ENCODE measurements at places on chromosomes 13 and 19.

DNA sequence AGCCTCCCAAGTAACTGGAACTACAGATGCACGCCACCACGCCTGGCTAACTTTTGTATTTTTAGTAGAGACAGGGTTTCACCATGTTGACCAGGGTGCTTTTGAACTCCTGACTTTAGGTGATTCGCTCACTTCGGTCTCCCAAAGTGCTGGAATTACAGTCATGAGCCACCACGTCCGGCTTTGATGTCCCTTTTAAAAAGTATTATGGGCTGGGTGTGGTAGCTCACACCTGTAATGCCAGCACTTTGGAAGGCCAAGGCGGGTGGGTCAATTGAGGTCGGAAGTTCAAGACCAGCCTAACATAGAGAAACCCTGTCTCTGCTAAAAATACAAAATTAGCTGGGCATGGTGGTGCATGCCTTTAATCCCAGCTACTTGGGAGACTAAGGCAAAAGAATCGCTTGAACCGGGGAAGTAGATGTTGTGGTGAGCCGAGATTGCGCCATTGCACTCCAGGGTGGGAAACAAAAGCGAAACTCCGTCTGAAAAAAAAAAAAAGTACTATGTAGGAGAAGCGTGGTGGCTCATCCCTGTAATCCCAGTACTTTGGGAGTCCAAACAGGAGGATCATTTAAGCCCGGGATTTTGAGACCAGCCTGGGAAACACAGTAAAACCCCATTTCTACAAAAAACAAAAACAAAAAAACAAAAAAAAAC is 22.8 kb upstream of the ERVV-1 start:
- DNase-seq: no peak

DNA sequence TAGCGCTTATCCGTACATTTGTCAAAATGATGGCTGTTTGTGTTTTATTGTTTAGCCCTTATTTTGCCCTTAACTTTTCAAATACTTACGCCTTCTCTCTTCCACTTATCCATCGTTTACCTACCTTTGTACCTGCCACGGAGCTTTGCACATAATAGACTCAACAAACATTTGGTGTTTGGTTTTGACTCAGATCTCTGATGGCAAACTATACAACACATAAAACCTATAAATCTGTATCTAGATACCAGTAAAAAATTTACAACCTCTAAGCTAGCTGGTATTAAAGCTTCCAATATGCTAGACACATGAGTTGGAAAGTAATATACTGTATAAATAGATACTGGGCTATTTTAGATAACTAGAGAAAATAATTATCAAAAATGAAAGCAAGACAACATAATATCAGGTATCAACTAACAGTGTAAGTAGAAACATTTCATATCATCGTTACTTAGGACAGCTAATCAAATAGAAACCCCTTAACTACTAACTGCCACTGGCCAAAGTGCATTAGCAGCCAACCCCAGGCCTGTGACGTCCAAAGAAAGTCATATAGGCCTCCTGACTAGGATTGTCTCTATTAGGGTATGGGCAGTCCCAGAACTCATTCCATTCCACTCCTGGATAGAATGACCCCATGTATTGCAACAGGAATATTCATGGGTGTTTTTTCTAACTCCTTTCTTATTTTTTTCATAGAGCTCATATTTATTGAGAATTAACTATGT is 53.8 kb downstream of the KCTD12 start:
- DNase-seq: no peak

GRCh38 chr19:1364070-1364704 is 19.5 kb upstream of the NDUFS7 start:
- no peak for DNase-seq

DNA sequence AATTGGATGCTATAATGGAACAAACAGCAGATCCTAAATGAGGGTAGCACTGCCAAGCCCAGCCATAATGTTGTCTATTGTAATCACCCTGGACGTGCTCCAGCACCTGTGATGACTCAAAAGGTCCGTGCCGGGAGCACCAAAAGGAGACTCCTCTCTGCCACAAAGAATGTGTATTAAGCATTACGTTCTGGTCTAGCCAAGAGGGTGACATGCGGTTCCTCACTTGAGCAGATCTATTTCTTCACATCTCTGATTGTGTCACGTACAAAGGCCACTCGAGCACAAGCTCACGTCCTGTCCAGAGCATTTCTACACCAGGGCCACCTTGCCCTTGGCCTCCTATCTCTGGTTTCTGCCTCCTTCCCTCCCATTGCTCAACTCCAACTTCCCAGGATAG is 219.9 kb upstream of the IRS2 start:
- DNase-seq: no peak

DNA sequence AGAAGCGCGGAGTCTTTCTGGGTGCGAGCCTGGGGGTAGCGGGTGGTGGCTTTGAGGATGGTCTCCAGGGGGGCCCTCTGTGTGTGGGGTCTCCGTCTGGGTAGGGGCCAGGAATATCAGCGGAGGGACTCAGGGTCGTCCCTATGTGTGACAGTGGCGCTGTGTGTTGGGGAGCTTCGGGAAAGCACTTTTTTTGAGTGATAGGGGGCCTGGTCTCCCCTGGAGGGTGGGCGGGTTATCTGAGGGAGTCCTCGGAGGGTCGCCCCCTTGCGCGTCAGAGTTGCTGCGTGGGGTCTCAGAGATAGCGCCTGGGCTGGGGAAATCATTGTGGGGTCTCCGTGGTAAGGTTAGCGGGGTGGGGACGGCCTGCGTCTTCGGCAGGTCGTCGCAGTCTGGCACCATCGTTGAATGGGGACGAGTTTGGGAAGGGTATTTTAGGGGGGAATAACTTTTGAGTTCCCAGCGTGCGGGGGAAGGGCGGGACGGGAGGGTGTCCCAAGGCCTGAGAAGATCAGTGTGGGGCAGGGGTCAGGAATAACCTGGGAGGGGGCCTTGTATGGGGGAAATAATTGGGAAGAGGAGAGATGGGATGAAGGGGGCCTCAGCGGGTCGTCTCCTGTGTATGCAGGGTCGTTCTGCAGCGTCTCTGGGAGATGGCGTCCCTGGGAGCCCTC is 857 bp downstream of the IER2 start:
- no peak for DNase-seq

DNA sequence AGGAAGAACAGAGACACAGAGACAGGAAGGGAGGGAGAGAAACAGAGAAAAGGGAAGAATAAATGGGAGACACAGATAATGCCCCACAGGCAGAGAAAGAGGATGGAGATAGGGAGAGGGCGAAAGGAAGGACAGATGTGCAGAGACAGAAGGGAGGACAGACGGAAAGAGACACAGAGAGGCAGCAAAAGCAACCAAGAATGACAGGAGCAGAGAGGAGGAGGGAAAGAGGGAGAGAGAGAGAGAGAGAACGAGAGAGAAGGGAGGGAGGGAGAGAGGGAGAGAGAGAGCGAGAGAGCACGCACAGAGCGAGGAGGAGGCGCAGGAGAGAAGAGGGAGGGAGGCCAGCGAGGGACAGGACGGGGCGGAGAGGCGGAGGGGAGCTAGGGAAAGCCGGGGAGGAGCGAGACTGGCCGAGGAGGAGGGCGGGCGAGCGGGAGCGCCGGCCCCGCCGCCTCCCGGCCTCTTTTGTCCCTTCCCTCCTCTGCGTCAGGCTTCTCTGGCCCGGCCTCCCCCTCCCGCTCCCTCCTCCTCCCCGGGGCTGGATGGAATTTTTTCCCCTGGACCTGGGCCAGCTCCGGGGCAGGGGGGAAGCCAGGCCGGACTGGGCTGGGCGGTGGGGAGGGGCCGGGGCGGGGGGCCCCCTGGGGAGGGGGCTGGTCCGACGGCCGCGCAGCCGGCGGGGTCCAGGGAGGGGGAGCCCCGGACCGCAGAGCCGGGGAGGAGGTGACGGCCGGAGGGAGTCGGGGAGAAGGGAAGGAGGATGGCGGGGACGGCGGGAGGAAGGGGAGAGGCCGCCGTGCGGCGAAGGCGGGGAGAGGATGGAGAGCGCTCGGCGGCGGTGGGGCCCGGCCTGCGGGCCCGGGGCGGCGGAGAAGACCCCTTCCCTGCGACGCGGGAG is 4.2 kb upstream of the SPACA6 start:
- no peak for DNase-seq

GRCh38 chr19:583198-583967 is 6.3 kb upstream of the HCN2 start:
- DNase-seq: no peak

- DNase-seq: no peak
Observed at GRCh38 chr19:17687857-17688784, at the start of gene UNC13A. UNC13A (minus strand) TSS chr19:17688354; CDS start chr19:17688199, 155 bp downstream.

DNA sequence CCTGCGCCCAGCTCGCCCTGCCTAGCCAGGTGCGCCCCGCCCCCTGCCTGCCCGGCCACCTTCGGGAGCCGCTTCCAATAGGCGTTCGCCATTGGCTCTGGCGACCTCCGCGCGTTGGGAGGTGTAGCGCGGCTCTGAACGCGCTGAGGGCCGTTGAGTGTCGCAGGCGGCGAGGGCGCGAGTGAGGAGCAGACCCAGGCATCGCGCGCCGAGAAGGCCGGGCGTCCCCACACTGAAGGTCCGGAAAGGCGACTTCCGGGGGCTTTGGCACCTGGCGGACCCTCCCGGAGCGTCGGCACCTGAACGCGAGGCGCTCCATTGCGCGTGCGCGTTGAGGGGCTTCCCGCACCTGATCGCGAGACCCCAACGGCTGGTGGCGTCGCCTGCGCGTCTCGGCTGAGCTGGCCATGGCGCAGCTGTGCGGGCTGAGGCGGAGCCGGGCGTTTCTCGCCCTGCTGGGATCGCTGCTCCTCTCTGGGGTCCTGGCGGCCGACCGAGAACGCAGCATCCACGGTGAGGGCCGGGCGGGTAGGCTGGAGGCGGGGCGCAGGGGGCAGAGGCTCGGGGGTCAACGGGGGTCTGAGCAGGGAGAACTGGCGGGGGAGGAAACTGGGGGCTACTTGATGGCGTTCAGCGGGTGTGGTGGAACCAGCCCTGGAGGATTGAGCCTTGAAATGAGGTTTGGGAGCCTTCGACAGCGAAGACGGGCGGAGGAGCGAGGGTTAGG is at the start of gene SPINT2:
Gene SPINT2 (plus strand): TSS at position 88 of the 727 bp plus-strand sequence. CDS start 320 bp downstream, at position 408.
- no peak for DNase-seq

DNA sequence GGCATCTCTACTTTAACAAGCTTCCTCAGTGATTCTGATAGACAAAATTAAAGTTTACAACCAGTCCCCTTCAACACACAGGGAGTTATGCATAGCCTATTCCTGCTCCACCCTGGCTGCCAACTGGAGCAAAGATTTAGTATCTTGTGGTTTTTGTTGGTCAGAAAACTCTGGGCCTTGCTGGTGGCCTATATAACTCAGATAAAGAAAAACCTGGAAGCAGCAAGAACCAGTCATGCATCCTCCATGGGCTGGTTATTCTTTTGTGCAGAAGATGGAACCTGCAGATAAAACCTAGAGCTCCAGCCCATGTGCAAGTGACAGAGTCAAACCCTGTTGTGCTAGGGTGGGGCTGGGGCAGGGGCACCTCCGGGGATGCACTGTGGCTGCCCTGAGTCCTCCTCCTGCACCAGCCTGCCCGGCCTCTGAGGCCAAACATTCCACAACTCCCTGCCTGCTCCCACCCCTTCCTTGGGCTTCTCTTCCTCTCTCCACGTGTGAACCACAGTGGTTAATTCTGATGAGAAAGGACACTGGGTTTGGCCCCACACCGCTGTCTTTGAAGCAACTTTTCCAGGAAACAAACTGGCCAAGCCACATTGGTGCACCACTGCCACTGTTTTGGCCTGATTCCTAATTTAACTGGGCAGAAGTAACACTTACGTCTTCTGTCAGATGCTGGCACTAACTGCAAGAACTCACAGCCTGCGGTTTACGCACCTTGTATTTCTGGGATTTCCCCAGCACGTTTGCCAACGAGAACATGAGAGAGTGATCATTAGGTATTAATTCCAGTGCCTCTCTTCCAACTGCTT is 23.3 kb upstream of the GGACT start:
- DNase-seq: no peak

DNA sequence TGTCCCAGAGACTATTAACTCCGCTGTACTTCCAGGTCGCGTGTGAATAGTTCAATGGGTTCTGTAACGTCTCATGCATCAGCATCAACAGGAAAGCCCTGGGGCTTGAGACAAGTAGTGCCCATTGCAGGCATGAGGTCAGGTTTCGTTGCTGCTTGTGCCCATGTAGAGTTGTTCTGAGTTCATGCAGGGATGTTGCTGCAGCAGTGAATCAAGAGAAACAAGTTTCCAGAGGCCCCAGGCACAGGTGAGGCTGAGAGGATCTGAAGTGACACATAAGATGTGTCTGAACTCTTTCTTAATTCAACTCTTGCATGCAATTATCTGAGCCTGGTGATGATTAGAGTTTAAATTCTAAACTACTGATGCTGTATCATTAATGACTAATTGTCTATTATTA is 8.6 kb upstream of the ZNF283 start:
- no peak for DNase-seq

GRCh38 chr13:59279028-59279427 is 884.7 kb downstream of the DIAPH3 start:
- no peak for DNase-seq

GRCh38 chr13:33717775-33718174 is 100.2 kb upstream of the RFC3 start:
- DNase-seq: no peak

DNA sequence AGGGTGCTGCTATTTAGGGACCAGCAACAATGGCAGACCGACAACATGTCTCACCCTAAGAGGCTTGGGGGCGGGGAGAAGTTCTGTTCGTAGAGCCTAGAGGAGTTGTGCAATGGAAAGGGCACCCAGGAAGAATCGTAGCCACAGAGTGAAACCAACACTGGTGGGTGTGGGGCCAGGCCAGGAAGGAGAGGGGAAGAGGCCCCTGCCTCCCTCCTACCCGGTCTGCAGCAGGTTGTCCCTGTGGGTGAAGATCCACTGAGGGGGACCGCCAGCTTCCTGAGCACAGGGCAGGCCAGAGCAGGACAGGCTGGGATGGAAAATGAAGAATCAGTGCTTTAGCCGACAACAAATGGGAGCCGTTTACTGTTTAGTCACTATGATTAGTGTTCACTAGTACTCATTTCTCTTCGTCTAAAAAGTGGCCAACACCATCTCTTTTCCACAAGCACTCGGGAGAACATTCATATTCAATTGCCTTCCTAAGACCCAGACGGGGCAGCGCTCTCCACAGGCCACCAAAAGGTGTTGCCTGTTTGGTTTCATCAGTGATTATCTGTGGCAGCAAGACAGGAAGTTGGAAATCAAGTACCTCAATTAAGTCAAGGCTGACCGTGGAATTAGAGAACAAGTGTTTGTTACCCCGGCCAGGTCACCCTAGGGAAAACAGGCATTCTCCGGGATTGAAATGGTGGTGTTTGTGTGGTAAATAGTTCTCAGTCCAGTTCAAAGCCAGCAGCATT is 1.1 kb upstream of the ATP11A start:
- DNase-seq: no peak

DNA sequence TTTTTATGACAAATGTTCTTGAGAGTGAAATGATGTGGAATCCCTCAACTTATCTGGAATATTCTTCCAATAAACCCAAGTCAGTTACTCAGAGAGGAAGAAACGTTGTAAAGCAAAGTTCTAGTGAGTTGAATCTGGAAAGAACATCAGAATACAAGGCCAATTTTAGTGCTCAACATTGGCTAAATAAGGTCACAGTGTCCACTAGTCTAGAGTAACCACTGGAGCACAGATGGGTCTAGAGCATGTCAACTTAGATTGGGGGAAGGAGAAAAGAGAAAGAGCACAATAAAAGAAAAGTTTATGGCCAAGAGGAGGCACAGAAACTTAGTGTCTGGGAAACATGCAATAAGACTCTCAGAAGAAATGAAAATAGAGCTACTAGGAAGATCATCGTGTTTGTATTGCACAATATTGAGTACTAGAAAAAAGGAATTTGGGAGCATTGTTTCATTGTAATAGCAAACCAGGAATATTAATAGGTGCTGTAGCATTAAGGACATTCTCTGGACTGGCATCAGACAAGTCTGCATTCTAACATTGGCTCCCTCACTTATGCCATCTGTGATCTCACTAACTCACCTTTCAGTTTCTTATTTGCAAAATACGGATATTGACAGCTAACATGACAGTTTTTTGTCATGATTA is 1318.5 kb downstream of the PCDH9 start:
- no peak for DNase-seq

Measured in esophagus squamous epithelium (tissue), 5 donors.